ENCODE measurements at places on chromosomes 5 and 9.
A peak's percentile ranks its signal among the peaks of the same experiment; 100 is the strongest.

DNA sequence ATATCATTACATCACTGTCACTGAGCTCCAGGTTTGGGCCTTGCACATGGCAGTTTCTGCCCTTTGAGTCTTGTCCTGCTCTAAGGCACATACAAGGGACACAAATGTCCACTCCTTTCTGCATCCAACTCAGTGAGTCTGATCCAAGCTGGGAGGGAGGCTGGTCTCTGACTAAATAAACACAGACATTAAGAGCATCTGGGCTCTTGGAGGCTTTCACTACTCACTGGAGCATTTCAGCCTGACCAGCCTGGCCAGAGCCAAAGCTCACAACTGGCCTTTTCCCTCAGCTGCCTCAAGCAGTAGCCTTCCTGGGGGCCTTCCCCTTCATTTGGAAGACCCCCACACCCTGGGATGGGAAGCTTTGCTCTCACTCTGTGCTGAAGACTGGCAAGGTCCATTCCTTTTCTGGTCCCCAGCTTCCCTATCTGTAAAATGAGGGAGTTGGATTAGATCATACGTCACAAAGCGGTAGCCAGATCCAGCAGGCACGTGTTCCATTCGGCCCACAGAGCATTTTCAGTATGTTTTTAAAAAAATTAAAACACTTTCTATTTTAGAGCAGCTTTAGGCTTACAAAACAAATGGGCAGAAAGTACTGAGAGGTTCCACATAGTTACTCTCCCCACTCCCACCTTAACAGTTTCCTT is 58.6 kb upstream of the XPA start:
- no peak for DNase-seq

GRCh38 chr5:172661526-172661925 is 20.5 kb downstream of the NEURL1B start:
- no peak for DNase-seq

DNA sequence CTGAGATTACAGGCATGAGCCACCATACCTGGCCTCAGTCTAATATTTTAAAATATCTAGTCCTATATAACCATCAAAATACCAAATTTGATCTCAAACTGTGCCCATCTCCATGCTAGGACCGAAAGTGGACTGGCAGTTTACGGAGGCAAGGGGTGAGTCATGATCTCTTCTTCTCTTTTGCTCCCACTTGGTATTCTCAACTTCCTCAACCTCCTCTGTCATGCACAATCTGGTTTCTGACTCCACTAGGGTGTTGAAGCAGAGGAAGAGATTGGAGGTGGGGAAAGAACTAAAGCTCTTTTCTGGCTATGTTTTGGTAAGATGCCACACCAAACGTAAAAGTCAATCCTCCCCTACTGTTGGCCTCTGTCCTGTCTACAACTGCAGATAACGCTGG is 55.9 kb upstream of the CEMIP2 start:
- DNase-seq, result no peak

DNA sequence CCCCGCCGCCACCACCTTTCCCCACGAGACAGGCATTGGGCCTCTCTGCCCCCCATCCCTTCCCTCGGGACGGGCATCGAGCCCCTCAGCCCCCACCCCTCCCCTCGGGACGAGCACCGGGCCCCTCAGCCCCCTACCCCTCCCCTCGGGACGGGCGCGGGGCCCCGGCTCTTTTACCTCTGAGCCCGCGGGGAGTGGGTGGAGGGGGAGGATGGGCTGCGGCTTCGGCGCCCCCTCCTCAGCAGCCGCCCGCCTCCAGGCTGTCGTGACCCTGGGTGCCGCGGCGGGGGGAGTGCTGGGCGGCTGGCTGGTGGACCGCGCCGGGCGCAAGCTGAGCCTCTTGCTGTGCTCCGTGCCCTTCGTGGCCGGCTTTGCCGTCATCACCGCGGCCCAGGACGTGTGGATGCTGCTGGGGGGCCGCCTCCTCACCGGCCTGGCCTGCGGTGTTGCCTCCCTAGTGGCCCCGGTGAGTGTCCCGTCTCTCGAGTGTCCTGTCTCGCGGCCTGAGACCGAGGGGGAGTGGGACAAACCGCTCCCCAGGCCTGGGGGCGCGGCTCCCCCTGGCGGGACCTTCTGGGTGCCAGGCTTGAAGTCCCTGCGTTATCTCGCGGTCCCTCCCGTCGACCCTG is 791 bp downstream of the SLC2A8 start:
- DNase-seq, result peak; percentile 42

GRCh38 chr9:113355040-113355596 is 5.8 kb downstream of the BSPRY start:
- DNase-seq, result no peak

- DNase-seq, result no peak
Observed at GRCh38 chr9:70607926-70608325, 193.5 kb upstream of the KLF9 start.

GRCh38 chr5:45089870-45090269 is 281.1 kb downstream of the MRPS30 start:
- DNase-seq, result no peak

DNA sequence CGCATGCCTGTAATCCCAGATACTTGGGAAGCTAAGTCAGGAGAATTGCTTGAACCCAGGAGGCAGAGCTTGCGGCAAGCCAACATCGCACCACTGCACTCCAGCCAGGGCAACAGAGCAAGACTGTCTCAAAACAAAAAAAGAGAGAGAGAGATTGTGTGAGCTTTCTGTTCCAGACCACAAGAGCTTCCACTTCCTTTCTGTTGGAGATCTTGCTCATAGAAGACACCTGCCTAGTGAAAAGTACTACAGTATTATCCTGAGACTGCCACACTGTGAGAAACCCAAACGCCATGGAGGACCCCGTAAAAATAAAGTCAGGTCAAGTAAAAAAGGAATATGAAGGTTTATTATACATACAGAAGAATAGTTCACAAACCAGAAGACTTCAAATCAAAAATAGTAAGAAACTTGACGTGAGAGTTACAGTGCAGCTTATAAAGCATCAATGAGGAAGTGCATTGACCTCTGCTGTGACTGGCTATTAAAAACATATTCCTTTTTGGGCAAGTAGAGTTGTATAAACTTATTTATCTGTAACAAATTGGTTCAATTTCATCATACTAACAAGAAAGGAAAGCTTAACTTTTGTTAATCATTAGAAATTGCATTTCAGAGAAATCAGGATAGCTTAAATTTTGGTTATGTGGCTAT is 4.3 kb upstream of the EMB start:
- DNase-seq, result no peak

DNA sequence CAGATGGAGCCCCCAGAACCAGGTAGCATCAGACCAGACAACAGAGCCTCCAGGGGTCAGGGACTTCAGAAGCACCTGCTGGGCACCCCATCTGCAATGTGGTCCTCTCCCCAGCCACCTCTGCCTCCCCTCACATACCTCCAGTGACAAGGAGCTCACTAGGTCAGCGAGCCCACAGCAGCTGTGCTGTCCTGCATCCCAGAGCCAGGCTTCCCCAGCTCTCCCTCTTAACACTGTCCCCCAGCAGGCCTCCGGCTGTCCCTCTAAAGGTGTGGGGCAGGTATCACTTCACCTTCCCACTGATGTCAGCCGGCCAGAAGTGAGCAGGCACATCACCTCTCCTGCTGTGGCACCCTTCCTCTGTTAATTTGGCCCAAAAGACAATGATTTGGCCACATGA is 83.6 kb downstream of the LMX1B start:
- no peak for DNase-seq

- no peak for DNase-seq
Observed at GRCh38 chr5:76704131-76704663, 11.7 kb upstream of the F2R start.

DNA sequence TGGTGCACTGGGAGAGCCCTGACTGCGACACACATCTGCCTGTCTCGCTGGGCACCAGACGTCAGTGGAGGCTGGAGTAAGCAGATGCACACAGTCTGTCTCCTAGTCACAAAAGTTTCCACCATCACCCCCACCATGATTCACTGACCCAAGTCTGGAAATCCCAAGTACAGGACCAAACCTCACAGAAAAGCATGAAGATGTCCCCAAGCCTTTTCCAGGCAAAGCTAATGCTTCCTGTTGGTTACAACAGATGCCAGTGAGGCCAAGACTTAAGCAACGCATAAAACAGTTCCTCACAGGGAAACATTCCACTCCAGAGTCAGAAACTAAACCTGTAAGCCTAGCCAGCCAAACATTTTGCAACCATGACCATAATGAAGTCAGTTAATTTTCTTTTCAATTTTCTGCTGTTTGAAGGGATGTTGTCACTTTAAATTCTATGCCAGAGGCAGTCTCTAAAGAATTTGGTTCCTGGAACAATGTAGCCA is 259.3 kb upstream of the SLC30A5 start:
- no peak for DNase-seq

GRCh38 chr5:98769210-98769958 is 4.1 kb upstream of the RGMB start:
- peak; percentile 54 for DNase-seq

- DNase-seq, result no peak
Observed at GRCh38 chr9:19379697-19380046, 364 bp downstream of the RPS6 start.

GRCh38 chr5:139885172-139885856 is 89.7 kb downstream of the PSD2 start:
- DNase-seq, result no peak

DNA sequence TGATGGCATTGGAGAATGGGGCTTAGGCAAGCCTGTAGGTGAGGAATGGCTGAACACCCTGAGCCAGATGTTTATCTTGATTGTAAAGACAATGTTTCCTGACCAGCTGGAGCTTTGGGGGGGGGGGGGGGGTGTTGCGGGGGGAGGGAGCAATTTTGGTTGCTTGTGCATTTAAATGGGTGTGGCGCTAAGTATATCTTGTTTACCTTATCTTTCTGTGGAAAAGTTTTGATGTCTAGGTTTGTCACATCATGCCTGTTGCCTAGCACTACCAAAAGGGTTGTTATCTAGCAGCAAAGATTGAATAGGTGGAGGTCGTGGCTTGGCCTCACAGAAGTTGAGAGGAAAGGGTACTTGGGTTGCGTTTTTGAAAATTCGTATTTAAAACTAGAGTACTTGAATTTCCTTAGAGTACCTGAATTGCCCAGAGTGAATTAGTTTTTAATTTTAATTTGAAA is 1.3 kb downstream of the SMAD5 start:
- no peak for DNase-seq

DNA sequence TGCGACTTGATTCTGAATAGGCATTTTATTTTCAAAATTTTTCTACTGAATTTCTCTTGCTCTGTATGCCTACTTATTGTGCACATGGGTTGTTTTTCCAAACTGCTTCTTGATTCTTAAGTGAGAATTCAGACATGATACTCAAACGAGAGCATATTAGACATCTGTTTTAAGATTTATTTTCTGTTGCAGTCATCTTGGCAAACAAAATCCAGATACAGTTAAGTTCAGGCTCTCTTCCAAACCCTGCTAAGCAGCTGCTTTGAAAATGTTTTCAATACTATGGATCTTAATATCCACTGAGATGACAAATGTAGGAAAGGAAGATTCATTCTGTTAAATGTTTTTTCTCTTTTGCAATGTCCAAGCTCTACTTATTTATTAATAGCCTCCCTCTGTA is 4.5 kb downstream of the TMEM215 start:
- no peak for DNase-seq

GRCh38 chr9:138100711-138101350 is 223.2 kb downstream of the CACNA1B start:
- DNase-seq, result no peak

- peak; percentile 43 for DNase-seq
Observed at GRCh38 chr5:55994495-55994997, at the start of gene IL6ST. IL6ST (minus strand) TSS chr5:55994963; CDS start chr5:55976278, 18,685 bp downstream.

GRCh38 chr5:19859020-19859419 is 129.0 kb downstream of the CDH18 start:
- no peak for DNase-seq

DNA sequence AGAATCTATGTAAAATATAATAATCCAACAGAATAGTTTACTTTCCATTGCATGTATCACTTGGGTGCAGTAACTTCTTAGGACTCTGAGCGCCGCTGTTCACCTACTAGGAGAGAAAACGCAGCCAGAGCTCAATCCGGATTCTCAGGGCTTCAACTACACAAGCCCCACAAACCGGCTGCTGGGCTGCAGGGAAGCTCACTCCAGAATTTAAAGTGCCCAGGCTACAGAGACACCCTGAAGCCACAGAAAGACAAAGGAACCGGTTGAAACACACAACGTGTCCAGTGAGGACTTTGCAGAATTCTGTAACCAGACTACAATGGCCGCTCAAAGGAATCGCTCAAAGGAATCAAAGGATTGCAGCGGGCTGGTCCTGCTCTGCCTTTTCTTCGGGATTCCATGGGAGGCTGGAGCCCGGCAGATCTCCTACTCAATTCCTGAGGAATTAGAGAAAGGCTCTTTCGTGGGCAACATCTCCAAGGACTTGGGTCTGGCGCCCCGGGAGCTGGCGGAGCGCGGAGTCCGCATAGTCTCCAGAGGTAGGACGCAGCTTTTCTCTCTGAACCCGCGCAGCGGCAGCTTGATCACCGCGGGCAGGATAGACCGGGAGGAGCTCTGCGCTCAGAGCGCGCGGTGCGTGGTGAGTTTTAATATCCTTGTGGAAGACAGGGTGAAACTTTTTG is at the start of gene PCDHGA10:
Gene PCDHGA10, plus strand, starts transcription at position 134 of the 686 bp plus-strand sequence. Its CDS starts 189 bp downstream, at position 323.
- DNase-seq, result peak; percentile 59

- no peak for DNase-seq
Observed at GRCh38 chr5:60649288-60649917, 50.6 kb downstream of the DEPDC1B start.

DNA sequence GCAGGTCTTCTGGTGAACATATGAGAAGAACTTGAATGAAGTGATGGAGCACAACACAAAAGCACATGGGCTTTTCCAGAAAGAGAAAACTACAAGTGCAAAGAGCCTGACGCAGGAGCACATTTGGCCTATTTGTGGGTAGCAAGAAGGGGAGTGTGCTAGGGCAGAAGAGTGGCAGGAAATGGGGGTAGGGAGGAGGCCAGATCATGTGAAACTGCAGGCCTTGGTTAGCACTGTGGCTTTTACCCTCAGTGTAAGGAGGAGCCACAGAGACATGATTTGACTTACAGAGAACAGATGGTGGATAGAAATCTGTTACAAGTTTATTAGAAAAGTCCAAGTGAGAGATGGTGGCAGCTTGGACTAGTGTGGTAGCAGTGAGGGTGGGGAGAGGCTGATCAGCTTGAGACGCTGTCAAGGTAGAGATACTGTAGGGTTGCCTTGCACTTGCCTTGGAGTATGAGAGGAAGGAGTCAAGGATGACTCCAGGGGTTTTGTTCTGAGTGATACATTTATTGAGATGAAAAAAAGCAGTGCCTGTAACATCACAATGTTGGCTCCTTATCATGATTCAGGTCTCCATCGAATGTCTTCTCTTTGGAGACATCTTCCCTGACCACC is 126.7 kb downstream of the PPP2R2B start:
- DNase-seq, result peak; percentile 44

- no peak for DNase-seq
Observed at GRCh38 chr9:130931508-130932254, 7.4 kb downstream of the FIBCD1 start.

GRCh38 chr5:79857714-79858409 is 133.2 kb downstream of the MTX3 start:
- peak; percentile 90 for DNase-seq
